ENCODE measurements at places on chromosomes 7 and 10.

DNA sequence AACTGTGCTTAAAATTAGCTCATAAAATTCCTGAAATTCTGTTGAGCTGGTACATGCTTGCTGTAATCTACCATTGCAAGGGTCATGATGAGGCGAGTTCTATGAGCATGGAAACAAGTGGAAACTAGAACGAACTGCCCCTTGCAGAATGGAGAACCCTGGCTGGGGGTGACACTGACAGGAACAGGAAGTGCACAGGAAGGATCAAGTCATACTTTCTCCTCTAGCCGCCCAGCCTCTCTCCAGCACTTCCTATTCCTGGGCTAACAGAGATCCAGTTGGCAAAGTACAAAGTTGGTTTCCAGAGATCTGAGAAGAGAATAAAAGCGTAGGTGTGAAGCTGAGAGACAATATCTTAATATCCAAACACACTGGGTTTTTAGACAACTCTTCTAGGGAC, 414.2 kb upstream of the PODXL start:
- no peak for DNase-seq

DNA sequence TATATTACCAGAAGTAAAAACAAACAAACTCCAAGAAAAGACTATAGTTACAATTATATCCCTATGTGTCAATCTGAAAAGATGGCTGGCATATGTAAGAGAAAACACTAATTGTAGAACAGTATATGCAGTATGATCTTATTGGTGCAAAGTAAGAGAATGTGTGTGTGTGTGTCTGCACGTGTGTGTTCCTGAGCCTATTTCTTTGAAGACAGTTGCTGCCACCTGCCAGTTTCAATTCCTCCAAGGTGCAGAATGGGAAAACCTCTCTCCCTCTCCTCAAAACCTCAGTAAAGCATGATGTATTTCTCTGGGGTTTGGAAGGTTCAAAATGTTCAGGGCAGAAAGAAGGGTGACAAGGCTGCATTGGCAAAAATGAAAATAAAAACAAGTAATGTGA, 8.8 kb upstream of the SFTPA1 start:
- no peak for DNase-seq

DNA sequence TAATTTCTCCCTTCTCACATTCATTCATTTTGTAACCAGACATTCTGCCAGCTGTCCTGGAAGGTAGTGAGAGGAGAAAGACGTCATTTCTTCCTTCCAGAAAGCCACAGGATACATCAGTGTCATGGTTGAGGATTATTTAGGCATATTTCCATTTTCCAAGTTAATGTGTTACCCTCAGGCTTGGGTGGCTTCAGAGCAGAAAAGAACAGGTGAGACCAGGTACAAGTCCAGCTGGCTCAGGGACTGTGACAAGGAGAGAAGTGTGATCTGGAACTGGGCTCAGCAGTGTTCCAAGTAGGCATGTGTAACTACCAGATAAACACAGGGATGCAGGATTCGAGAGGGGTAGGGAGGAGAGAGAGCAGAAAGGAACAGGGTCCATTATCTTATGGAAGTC, 386.9 kb downstream of the GALNT17 start:
- DNase-seq = no peak

GRCh38 chr10:59752278-59752940, 846 bp downstream of the MRLN start:
- DNase-seq = no peak

DNA sequence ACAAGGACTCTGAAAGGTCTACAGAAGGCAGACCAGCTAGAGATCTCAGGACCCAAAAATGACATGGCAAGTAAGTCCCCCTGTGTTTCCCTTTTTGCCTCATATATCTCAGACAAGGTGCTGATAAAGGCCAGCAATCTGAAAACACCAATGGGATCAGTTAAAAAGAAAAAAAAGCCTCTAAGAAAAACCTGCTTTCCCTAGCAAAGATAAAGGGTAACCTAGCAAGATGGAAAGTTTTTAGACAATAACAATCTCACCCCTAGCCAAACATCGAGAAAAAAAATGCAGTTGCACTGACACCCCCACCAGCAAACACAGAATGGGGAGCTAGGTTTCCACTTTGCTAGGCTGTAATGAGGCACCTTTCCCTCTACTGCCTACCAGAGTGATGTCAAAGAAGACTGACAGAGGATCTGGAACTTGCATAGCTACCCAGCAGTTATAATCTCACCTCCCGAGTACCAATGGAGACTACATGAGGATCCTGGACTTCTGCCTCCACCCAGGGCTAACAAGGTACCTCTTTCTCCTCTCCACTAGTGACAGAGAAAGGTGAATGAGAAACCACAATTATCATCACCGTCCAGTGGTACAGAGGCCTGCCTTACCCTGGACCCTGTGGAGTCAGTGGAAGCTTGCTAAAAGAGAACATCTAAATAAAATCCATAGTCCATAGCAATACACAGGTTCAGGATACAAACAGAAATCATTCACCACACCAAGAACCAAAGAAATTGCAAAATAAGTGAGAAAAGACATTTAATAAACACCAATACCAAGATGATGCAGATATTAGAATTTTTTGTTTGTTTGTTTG, 240.8 kb downstream of the ARHGAP12 start:
- DNase-seq = no peak

- DNase-seq = no peak
These were observed 93.7 kb upstream of the PDE1C start for GRCh38 chr7:32163896-32164295.

DNA sequence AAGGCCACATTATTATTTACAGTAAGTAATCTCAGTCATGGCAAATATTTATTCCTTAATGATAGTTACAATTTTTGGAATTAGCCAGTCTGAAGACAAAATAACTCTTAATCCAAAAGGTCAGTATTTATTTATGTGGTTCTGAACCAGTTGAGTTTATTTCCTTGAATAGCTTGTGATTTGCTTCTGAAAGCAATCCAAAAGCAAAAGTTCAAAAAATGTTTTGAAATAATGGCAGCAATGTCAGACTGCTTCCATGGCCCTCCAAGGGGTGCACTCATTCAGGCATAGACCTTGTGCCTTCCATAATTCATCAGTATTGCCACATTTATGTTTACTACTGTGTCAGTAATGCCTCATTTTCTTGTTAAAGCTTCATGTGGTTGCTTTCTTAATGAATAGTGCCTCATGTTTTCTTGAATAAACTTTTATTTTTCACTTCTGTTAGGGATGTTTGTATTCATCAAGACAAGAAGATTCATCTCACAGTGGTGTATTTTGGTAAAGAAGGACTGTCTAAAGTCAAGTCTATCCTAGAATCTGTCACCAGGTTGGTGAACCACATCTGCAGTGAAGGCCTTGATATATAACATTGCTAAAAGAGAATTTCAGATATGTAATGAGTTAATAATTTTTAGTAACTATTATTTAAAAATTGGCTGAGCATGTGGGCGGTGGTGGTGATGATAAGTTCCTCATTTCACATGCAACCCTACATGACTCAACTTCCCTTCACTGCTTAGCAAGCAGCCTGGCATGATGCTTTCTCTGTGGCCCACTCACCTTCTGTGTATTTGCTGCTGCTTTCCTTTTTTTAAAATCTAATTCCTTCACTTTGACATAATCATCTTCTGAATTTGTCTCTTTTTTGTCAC, 22.0 kb downstream of the CSGALNACT2 start:
- DNase-seq = no peak

DNA sequence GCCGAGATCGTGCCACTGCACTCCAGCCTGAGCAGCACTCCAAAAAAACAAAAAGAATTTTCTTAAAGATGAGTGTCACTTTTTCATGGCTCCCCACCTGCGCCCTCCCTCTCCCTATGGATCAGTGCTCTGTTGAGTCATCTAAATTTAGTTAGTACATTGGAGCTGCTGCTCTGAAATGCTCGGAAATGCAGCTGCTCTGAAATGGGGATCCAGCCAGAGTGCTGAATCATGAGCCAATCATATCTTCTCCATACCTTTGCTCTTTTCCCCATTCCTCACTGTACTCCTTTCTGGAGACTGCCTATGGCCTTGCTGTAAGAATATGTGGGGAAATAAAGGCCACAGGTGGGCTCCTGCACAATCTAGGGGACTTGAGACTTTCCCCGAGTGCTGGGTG, 188.8 kb downstream of the ZNF438 start:
- no peak for DNase-seq

GRCh38 chr10:22724773-22725172, 10.4 kb upstream of the PIP4K2A start:
- DNase-seq = no peak

DNA sequence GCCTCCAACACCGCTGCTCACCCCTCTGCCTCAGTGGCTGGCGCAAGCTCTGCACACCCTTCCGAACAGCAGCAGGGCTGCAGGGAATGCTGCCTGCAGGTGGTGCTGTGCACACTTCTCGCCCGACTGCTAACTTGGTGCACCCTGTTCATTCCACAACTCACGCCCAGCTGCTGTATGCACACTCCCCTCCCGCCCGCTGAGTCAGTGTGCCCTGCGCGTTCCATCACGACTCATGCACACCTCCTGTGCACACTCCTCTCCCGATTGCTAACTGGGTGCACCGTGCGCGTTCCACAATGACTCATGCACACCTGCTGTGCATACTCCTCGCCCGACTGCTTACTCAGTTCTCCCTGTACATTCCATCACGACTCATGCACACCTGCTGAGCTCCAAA, 21.5 kb downstream of the ADARB2 start:
- DNase-seq = no peak

- DNase-seq = no peak
These were observed 16.6 kb downstream of the PAXIP1 start for GRCh38 chr7:154986200-154986945.

DNA sequence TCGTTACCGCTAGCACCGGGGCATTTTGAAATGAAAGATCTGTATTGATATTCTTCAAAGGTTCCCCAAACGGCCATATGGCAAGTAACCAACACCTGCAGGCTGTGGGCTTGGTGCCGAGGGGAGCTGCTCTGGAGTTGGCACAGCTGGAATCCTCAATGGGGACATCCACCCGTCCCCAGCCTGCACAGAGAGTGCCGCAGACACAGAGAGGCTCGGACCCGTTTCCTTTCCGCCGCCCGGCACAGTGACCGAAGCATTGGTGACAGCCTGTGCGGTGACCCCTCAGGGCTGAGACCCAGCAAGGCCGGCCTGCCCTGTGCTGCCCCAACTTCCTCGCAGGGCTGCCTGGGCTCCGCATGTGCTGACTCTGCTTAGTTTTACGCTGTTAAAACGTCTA, 4.5 kb downstream of the CFAP46 start:
- DNase-seq = no peak

GRCh38 chr7:76231583-76231982, 29.9 kb downstream of the SRRM3 start:
- no peak for DNase-seq

- no peak for DNase-seq
These were observed 231.4 kb downstream of the BUB3 start for GRCh38 chr10:123385508-123386080.

DNA sequence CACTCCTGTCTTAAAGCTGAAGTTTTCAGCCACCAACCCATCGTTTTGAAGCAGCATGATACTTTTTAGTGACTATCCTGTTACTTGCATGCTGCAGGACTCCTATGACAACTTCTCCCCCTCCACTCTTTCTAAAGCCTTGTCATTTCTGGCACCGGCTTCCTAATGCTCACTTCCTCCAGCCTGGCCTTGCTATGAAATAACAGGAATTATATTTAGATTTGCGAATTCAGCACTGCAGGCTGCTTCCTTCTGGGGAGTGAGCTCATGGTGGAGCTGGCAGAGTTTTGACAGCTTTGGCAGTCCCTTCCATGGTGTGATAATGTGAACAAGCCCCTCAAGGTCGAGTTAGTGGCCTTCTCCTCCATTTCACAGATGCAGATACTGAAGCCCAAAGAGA, 13.4 kb downstream of the BLNK start:
- no peak for DNase-seq

DNA sequence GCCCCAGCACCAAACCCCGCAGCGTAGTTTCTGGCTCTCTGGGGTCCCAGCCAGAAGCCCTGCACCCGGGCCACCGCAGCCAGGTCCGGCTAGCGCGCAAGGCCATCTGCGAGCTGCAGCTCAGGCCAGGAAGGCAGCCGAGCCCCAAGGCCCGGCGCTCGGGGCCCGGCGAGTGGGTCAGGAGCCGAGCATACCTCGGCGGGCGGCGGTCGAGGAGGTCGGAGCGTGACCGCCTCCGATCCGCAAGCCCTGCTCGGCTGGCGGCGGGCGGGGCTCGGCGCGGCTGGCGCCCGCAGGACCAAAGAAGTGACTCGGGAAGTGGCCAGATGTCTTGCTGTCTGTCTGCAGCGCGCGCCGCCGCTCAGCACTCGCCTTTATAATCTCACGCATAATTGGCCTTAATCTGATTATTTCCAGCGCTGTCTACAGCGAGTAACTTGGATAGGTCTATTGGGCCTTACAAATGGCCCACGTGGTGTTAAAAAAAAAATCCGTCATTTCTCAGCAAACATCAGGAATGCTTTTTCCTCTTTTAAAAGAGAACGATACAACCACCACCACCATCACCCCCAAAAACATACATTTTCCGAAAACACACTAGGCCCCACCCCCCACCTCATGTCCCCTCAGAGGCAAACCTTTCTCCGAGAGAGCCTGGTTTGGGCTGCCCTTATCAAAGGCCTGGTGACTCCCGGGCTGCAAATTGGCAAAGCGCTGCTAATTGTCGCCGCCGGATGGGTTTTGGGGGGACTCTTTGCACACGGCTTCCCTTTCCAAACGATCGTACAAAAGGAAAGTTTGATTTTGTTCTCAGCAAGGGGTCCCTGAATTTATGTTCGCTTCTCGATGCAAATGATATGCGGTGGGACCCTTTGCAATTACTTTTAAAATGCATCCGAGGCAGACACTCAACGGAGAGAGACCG, at the start of gene DRGX:
Gene DRGX, minus strand, starts transcription at position 349 of the 925 bp plus-strand sequence. CDS start 649 bp downstream, outside the sequence.
- no peak for DNase-seq

- no peak for DNase-seq
These were observed 11.0 kb downstream of the GHRHR start for GRCh38 chr7:30974605-30975255.

Measured in activated gamma-delta T cell (primary cell).